ENCODE measurements at places on chromosomes 16 and 17.

DNA sequence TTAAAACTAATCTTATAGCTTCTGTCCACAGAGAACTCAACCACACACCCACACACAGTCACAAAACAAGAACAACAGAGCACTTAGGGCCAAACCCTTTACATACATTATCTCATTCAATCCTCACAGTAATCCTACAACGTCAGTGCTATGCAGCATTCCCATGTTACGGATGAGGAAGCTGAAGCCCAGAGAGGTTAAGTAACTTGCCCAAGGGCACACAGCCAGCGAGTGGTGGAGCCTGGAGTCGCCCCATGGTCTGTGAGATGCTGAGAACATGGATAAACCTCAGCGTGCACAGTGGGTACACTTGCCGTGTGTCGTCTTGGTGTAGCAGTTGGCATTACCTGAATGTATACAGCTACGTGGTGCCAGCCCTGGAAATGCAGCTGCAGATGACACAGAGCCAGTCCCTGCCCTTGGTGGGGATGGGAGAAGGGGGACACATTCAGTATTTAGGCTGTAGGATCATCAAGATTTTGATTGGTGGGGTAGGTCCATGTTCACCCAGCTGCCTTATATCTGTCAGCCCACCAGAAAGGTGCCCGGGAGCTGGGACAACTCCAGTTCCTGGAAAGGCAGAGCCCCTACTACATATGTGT lies 177.0 kb downstream of the IRF8 start:
- DNase-seq, result no peak

GRCh38 chr16:9679213-9679767 lies 502.9 kb downstream of the GRIN2A start:
- DNase-seq, result no peak

DNA sequence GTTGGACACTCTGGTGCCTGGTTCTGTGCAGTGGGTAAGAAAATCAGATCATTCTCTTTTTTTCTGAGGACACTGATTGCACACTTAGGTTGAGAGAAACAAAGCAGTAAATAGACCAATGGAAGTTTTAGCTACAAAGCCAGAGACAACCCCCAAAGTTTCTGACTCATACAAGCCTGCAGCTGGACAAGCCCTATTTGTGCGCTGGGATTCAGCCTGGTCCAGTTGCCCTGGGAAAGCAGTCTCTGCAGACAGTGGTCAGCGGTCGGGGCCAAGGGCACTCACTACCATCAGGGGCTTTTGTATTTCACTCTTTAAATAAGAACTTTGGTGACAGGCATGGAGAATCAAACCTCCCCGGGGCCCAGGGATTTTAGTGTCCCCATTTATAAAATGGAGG lies 6.0 kb upstream of the RHBDL3 start:
- no peak for DNase-seq

- DNase-seq, result no peak
These were observed 11.4 kb downstream of the HSD3B7 start for GRCh38 chr16:30996324-30996984.

GRCh38 chr16:74455213-74455612 lies 33.9 kb upstream of the CLEC18B start:
- DNase-seq, result no peak

DNA sequence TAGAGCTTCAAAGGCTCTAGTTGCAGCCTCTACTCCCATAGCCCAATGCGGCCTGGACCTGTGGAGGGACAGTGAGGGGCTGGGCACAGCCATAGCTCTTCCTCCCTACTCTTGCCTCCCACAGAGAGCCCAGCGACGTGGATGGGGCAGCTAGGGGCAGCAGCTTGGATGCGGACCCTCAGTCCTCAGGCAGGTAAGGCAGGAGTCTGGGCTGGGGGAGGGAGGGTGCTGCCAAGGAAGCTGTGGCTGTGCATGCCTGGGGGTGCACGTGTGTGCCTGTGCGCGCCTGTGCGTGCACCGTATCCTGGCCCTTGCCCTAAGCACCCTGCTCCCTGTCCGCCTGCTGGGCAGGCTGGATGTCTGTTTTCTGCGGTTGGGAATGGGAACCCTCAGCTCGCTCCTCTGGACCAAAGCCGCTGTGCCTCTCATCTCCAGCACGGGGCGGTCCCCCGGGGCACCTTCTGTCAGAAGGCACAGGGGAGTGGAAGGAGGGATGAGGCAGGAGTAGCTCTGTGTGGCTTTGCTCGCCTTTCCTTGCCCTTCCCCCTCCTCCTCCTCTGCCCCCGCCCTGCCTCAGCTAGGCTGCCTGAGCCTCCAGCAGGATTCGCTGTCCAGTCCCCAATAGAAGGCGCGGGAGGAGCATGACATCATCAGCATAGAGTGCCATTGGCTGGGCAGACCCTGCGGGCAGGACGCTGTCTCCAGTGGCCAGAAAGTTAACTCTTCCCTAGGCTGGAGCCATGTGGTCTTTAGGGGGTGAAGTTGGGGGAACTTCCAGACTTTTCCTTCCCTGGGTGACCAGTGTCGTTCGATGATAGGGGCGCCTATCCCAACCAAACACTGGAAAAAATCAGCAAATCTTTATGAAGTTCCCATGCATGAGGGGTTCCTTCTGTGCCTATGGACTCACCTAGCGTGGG lies 797 bp downstream of the PRCD start:
- DNase-seq, result peak; percentile 76

All from GM04503 (cell line).